ENCODE measurements at places on chromosomes 5 and 9.

DNA sequence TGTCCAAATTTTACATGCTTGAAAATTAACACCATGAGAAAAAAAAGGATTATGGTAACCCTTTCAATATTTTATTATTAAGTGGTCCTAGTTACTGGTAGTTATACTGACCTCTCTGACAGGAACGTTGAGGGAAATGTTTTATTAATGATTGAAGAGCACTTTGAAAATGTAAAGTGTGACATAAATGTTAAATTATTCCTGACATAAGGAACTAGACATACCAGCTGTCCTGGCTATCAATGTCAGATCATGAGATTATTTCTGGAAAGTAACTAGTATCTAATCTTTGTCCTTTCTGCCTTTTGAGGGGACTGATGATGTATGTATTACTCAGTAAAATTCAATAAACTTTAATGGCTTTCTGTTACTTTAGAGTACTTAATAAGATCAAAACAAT is 1538.5 kb upstream of the CDH6 start:
- no peak for DNase-seq

DNA sequence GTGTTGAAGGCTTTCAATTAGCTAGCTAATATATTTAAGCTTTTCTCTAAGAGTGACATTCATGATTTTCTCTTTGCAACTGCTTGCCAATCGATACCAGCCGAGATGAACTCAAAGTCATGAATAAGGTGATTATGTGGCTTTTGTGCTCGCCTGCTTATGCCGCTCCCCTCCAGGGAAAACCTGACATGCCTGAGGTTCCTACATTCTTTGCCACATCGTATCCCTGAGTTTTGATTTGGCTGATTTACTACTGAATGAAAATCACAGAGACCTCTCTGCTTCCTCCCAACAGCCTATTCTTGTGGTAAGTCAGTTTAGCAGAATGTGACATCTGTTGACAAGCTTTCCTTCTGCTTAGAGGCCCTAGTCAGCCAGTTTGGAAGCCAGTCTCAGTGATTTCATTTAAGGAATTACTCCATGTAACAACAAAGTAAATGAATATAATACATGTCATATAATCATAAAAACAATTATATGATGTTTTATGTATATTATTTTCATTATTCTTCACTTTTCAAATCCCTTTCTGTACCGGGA is 513.4 kb downstream of the CSNK1G3 start:
- DNase-seq: no peak

DNA sequence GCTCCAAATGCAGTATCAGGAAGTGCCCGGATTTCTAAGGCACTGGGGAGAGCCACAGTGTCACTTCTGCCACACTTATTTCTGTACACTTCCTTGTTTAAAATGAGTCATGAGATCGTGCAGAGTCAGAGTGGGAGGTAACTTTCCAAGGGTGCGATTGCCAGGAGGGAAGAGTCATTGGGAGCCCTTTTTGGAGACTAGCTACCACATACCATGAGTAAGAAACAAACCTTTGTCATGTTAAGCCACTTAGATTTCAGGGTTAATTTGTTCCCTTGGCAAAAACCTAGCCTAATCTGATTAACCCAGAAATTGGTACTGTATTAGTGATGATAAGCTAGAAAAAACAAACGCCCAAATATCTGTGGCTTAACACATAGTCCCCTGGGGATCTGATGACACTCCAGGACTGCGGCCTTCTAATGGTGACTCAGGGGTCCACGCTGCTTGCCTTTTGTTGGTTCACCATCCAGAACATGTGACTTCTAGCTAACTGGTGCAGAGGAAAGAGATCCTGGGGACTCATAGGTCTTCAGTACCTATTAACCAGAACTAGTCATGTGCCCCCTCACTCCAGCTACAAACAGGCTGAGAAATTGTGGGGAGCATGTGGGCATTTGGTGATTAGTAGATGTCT is 48.6 kb upstream of the TLE1 start:
- DNase-seq: no peak

- no peak for DNase-seq
Measured at GRCh38 chr9:31005086-31005665, 1379.3 kb upstream of the ACO1 start.

DNA sequence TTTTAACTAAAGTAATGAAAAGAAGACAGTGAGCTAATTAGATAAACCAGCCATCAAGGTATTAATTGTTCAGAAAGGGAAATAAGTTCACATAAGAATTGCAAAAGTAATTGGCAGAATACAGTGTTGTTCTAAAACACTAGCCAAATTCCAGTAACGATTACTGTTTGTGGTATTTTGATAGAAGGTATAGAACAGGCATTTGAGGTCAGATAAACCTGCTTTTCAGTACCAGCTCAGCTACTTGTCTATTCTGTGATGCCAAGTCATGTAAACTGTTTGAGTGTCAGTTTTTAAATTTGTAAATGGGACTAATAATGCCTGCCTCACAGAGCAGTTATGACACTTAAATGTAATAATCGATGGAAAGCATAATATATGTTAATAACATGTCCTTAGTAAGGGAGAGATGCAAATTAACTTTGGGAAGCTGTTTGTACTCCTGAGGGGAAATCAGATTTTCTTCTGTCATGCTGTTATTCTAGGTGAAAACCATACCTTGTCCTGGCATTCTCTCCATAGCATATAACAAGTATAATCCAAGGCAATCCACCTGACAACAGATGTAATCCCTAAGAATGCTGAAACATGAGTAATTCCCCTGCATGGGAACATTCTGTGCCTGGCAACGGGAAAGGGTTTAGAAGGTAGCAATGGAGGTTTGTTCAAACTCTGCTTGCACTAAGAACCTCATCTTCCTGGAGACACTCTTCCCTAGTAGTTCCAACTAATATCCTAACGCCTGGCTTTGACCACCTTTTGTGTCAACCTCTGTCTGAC is 509.5 kb upstream of the PAPPA start:
- DNase-seq: no peak

- DNase-seq: no peak
Measured at GRCh38 chr5:32283539-32284377, 29.0 kb downstream of the MTMR12 start.

- no peak for DNase-seq
Measured at GRCh38 chr5:159210846-159211245, 1.5 kb upstream of the RNF145 start.

DNA sequence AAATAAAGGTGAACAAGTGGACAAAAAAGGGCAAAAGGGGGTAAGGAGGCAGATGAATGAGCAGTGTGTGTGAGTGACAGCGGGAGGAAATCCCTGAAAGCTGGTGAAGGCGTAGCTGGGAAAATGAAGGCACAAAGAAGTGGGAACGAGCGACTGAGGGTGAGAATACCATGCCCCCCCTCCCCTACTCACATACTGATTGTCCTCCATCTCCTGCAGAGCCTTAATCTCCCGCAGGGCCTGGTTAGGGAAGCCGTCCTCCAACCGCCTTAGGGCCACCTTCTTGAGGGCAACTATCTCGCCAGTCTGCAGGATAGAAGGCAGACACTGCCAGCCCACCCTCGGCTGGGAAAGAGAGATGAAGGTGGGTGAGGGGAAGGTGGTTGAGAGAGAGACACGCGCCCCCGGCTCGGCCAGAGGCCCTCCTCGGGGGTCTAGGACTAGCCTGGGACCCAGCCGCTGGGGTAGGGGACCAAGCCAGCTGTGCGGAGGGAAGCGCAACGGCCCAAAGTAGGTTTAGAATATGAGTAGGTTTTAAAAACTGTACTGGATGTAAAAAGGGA is 522 bp downstream of the CDK20 start:
- DNase-seq: no peak

DNA sequence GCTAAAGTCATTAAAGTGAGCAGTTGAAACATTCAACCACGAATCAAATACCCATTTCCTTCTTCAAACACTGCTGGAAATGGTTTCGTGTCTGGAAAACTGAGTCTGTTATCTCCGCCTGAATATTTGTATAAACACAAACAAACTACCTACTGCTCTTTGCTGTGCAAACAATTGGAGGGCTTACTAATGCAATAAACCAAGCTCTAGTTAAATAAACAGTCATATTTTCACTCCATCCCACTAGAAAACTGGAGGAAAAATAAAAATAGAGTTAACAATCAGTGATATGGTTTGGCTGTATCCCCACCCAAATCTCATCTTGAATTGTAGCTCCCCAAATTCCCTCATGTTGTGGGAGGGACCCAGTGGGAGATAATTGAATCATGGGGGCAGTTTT is 397.6 kb downstream of the RASEF start:
- no peak for DNase-seq

GRCh38 chr9:72149231-72149975 is at the start of gene GDA:
Gene GDA (plus strand): TSS chr9:72149440. CDS start chr9:72149560, 120 bp downstream.
- DNase-seq: no peak

DNA sequence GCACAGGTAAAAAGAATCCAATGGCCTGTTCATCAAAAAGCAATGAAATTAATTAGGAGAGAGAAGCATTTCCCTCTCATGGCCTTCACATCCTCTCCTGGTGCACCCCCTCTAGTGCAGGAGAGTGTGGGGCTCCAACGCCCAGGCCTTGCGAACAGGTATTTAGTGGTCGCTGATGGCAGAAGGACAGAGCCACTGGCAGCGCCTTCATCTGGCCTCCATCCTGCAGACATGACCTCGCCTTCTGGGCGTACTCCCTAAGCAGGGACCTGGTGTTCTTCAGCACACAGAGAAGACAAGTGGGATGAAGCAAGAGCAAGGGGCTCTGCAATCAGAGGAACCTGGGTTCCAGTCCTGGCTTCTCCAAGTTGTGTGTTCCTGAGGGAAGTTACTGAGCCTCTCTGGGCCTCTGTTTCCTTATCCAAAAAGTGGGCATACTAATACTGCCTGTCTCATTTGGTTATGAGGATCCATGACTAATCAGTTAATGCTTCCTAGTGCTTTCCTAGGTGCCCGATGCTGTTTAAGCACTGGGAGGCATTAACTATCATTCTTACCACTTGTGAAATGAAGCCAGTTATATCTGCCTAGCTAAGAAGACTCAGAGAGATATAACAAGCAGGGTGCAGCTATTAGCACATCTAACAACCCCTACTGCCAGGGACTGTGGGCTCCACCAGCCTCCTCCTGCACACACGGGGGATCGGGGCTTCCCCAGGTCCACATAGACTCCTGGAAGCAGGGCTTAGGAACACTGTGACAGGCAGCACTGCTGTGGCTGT is 77.3 kb downstream of the SEMA4D start:
- DNase-seq: no peak

GRCh38 chr5:155954701-155955445 is 372.1 kb upstream of the SGCD start:
- DNase-seq: no peak
